Fibroblast of lung (primary cell): ENCODE measurements at places on chromosomes 11 and 22.

- DNase-seq = no peak
Measured at GRCh38 chr11:78533399-78533798, 41.3 kb downstream of the NARS2 start.

DNA sequence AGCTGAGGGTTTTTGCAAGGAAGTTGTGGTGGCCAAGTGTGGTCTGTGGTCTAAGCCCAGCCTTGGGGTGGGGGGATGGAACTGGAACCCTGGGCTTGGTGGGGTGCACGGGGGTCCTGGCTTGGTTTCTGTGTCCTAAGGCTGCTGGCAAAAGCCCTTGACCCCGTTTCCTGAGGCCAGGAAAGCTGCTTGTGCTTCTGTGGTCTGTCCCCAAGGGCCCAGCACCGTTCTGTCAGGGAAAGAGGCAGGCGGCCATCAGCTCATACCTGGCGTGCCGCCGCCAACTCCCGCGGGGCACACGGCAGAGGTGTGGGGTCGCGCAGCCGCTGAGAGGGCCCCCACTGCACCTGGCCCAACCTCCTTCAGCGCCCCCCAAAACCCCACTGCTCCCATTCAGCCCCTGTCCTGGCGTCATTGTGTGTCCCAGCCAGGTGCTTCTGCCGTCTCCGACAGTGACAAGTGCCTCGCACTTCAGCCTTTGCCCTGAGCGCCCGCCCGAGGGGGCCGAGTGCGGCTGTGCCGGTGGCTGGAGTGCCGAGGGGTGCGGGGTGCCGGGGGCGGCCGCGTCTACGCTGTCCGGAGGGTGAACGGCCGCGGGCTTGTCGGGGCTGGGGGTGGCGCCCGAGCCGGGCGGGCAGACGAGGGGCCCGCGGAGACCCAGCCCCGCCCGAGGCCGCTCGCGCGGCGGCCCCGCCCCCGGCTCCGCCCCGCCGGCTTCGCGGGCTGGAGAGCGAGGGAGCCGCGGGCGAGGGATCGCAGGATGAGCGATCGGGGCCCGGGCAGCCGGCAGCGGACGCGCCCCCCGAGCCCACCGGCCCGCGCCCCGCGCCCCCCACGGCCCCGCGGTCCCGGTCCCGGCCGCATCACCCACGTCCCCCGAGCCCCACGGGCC is at the start of gene CNIH2:
CNIH2 (plus strand) TSS at position 705 of the 892 bp plus-strand sequence. CDS start 282 bp downstream, outside the sequence.
- DNase-seq = no peak

GRCh38 chr11:57457643-57458023 is 2.7 kb upstream of the RTN4RL2 start:
- no peak for DNase-seq

DNA sequence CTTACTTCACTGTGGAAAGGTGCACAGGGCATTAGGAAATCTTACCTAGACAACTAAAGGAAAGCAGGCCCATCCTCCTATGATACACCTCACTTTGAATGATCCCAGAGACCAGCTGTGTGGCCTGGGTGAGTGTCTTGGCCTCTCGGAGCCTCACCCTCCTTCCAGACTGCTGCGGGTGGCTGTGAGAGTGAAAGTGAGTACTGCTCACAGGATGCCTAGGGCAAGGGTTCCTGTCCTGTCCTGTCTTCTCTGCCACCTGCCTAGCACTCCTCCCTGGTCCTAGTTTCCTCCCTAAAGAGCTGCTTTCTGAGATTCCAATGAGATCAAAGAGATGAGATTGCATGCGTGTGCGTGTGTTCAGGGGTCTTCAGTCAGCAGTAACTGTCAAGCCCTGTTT is 19.5 kb upstream of the ADORA2A start:
- no peak for DNase-seq

DNA sequence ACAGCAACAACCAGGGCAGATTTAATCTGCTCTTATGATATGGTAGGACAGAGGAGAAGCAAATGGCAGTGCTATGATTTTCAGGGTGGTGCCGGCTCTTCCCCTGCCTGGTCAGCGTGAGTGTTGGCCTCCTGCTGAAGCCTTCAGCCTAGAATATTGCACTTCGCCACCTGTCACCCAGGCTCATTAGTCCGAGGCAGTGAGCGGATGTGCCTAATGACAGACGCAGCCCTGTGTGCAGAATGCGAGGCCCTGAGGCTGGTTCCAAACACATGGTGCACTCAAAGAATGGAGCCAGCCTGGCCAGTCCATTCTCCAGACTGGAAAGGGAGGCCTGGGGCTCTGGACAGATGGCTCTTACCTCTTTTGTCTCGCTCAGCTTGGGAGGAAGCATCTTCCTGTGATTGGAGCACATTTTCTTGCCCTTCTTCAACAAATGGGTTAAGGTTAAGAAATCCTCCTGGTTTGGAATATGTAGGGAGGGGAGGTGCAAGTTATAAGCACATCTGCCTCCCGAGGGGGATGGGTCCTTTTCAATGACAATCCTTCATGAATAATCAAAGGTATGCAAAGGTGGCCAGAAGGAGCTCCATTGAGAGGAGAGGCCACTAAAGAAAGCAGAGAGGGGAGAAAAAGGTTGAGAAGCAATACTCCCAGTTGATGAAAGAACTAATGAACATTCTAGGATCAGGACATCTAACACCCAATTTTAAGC is 39.7 kb upstream of the GALNT18 start:
- no peak for DNase-seq

- DNase-seq = no peak
Measured at GRCh38 chr11:122004446-122004845, 111.6 kb downstream of the BLID start.

- DNase-seq = no peak
Measured at GRCh38 chr11:279966-280705, 1.9 kb downstream of the NLRP6 start.

DNA sequence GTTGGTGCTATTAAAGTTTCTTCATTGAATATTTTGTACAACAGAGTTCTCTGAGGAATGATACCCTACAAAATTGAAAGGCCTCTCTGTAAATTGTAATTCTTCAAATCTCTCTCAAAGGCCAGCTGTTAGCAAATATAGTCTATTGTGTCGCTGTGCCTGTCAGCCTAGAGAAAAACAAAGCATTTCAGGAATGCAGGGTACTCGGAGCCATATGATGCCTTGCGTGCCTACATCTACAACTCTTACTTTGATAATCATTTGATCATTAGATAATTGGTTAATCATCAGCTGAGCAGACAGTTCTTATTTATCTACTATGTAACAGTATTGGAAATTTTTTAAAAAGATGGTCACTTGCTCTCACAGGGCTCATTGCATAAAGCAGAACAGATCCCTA is 67.3 kb downstream of the RNF169 start:
- DNase-seq = no peak

- DNase-seq = no peak
Measured at GRCh38 chr22:46123694-46124382, 26.5 kb upstream of the PPARA start.

DNA sequence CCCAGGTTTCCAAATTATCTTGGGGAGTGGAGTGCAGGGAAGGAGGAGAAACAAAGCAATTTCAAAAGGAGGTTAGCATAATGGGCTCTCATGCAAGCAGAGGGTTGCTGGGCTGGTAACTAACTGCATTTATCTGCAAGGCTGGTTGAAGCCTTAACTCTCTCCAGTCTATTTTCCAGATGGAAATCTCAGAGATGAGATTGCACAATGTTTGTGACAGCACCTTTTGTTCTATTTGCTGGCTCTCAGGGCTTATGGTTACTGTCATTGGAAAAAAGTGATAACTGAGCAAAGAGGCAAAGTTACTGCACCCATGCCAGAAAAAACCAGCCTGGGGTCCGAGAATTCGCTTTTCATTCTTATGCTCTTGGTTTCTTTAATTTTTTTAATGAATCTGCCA is 33.2 kb downstream of the ABCC8 start:
- no peak for DNase-seq

DNA sequence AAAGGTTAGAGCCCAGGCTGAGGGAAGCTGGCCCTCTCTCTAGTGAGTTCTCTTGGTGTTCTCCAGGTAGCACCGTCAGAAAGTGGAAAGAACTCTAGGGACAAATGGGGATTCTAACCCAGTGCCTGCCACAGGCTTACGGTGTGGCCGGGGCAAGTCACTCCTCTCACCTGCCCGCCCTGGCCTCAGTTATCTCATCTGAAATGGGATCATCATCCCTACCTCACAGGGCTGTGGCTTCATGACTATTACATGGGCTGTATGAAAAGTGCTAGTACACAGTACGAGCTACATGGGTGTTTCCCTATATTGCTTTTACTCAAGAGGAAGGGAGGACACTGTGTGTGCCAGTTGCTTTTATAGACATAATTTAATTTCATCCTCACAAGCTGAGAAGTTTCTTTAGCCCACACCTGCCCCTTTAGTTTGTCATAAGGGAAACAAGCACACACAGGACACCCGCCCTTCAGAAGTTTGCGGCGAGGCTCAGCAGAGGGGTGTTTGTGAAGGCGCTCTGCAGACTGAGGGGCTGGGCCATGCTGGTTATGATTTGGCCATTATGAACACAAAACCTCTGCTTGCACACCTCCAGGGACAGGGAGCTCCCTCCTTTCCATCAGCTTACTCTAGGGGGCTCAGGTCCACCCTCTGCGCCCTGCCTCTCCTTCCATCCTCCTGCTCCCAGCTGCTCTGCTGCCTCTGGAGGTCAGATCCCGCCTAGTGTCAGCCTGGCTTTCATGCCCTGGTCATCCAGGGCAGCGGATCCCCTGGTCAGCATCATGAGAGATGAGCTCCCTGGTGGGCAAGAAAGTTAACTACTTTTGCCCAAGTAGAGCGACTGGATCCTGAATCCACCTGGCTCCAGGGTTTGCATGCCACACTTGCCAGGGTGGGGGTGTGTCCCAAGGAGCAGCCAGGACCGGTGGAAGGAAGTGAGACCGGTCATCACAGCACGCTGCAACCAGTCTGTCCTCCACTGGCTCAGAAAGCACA is 1.2 kb downstream of the KLHL35 start:
- no peak for DNase-seq

DNA sequence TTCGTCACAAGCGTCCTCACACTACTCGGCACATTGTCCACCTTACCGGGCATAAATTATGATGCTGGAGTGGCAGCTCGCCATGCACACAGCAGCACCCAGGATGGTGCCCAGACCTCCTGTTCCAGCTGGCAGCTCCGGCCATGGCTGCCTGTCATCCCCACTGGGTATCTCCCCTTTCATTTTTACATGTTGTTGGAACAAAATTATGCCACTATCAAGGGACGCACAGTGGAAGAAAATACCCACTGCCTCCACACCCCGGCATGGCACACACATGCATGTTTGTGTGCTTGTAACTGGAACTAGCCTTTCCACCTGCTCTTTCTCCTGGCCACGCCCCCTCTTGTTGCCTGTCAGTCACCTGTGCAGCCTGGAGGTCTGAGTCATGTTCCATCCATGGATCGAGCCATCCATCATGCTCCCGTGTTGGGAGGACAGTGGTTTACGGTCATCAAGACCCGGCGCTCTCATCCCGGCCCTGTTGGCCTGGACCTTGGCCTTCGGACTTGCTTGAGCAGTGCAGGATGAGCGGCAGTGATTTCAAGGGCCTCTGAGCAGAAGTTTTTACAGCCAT is 1069.6 kb downstream of the BRD1 start:
- no peak for DNase-seq

DNA sequence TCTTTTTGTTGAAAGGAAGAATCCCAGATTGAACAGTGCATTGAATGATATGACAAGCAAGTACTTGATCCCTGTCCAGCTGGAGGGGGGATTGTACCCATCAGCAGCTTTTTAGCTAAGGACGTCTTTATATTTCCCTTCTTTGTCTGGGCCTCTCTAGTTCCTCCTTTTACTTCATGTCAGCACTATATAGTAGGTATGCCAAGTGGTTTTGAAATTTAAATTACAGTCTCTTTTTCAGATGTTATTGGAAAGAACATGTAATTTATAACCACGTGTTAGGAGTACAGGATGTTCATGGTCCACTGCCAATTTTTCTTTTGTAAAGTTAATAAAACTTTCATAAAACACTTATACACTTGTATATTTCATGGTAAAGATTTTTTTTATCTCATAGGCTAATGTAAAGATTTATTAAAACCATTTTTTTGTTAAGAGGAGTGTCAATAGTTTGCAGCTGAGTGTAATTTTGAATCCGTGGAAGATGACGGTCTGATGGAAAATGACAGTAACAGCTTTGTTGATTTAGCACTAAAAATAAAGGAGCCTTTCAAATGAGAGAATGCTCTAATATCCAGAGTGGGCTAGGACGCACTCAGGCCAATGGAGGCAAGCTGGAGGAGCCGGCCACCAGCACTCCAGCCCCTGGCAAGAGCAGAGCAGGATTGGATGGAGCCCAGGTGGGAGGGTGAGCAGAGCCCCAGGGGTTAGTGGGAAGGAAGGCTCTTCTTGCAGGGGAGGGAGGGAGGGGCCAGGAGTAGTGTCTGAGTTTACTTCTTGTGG is 488.3 kb downstream of the INSC start:
- no peak for DNase-seq

- no peak for DNase-seq
Measured at GRCh38 chr11:129747071-129747470, 68.6 kb upstream of the TMEM45B start.
